ENCODE measurements at places on chromosomes 7 and 10.

GRCh38 chr10:119208553-119208940 is 1.2 kb downstream of the GRK5 start:
- DNase-seq, result no peak

- DNase-seq, result peak; percentile 61
Measured at GRCh38 chr10:33772370-33773252, 438.1 kb upstream of the NRP1 start.

- no peak for DNase-seq
Measured at GRCh38 chr7:35504365-35504764, 190.6 kb downstream of the HERPUD2 start.

- DNase-seq, result no peak
Measured at GRCh38 chr7:25696571-25696970, 455.4 kb upstream of the NFE2L3 start.

DNA sequence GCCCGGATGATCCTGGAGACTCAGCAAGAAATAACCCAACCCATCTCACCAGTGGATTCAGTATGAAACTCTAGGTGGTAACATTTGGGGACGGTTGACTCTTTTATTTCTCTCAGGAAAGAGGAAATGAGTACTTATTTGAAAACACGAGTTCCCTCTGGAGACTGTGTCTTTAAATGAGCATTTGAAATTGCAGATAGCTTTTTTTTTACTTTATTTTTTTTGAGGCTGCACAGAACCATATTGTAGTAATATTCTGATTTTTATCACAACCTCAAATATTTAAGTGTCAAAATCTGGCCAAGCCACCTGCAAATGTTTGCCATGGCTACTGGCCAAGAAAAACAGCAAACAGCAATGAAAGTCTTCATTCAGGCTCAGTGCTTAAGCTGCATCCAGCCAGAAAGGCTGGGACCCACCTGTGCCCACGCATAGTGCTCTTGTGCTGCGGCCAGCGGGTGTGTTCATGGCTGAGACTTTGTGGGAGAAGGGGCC is 160.8 kb downstream of the CREB5 start:
- DNase-seq, result no peak

- DNase-seq, result no peak
Measured at GRCh38 chr7:33831389-33832141, 73.8 kb upstream of the BMPER start.

DNA sequence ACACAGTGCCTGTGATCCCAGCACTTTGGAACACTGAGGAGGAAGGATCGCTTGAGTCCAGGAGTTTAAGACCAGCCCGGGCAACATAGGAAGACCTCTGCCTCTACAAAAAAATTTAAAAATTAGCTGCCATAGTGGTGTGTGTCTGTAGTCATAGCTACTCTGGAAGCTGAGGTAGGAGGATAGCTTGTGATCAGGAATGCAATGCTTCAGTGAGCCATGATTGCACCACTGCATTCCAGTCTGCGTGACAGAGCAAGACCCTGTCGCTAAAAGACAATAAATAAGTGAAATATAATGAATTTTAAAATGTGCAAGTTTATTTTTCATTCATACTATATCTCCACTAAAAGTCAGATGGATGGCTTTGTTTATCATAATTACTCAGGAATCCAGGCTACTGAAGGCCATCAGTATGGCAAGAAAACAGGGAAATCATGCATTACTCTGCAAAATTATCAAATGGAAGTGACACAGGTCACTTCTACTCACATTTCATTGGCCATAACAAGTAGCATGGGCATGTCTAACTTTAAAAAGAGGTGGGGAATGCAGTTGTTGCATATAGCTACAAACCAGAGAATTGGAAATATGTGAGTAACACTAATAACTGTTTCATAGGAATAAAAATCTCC is 32.9 kb upstream of the FAM3C start:
- DNase-seq, result no peak

DNA sequence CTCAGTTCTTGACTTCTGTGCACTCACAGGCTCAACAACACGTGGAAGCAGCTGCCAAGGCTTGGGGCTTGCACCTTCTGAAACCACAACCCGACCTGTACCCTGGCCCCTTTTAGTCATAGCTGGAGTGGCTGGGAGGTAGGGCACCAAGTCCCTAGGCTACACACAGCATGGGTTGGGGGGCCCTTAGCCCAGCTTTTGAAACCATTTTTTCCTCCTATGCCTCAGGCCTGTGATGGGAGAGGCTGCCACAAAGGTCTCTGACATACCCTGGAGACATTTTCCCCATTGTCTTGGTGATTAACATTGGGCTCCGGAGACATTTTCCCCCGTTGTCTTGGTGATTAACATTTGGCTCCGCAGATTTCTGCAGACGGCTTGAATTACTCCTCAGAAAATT is 38.6 kb downstream of the RALA start:
- DNase-seq, result no peak

GRCh38 chr7:123867225-123867624 is 22.3 kb downstream of the HYAL4 start:
- no peak for DNase-seq

DNA sequence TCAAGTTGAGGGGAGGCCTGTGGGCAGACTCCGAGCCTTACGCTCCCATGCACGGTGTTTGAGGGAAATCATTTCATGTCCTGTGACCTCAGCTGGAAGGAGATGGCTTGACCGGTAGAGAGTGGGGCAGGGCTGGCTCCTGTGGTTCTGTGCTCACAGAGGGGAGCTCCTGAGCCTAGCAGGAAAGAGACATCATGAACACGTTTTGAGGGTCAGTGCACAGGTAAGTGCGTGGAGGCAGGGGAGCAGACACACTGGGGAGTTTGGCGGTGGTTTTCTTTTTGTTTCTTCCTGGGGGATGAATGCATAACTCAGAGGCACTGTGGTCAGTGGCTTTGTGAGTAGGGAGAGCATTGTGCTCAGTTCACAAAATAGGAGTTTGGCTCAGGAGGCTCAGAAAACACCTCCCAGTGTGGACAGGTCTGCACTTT is 22.5 kb downstream of the ADCY1 start:
- no peak for DNase-seq

GRCh38 chr10:78443900-78444571 is 410.4 kb downstream of the RPS24 start:
- DNase-seq, result no peak

DNA sequence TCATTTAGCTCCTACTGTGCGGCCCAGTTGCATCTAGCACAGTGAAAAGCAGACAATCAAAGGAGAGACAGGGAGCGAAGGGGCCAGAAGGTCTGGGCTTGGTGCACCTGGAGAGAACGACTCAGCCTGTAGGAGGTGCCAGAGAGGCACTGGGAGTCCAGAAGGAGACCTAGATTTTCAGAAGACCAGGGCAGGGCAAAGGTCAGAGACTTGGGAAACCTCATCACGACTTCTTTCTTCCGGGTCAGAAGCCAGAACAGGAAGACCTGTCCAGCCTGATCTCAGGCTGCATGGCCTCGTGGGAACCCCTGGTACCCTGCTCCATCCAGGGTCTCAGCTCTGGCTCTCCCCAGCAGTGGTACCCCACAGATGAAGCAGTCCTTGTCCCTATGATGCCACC is 5.2 kb downstream of the AGAP3 start:
- DNase-seq, result no peak

DNA sequence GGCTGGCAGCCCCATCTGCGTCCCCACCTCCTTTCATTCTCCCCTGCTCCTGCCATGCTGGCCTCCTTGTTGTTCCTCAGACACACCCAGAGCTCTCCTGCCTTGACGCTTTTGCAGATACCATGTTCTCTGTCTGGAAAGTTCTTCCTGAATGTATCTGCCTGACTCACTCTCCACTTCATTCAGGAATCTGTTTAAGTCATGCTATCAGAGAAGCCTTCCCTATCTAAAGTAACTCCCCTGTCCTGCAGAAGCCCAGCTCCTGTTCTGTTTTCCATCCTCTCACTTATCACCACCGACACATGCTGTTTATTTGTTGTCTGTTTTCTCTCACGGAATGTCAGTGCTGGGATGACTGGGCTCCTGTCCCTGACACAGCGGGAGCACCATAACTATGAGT is 82.0 kb downstream of the AFAP1L2 start:
- no peak for DNase-seq

Measured in NCI-H2227 treated with DMSO at 0.1 percent for 48 hours (cell line).